Thoracic aorta (tissue), 2 donors: ENCODE measurements at places on chromosomes 3 and 15. TPM values are rescaled to one million over a fixed set of nuclear protein-coding genes. Genes with fewer than 3 reads are reported as not detected.

OXSM gene
- 8.4 TPM for total RNA-seq

CLDN11 gene
- total RNA-seq: 2.5 TPM

SCN11A gene
- total RNA-seq: not detected

SKOR1 gene
- 0.78 TPM for total RNA-seq

CIDEC gene
- total RNA-seq: 2.6 TPM

PLSCR5 gene
- total RNA-seq: not detected

IL17RD gene
- total RNA-seq: 7.9 TPM

SEMA3G gene
- total RNA-seq: 18.1 TPM

GRCh38 chr15:66110864-66111263, 142.7 kb downstream of the MEGF11 start:
- DNase-seq: no peak
- H3K27ac ChIP-seq: no peak overlapping the region
- H3K36me3 ChIP-seq: no peaks in the 10 kb centered on the region
- no peaks in the 10 kb centered on the region for H3K27me3 ChIP-seq

- H3K27me3 ChIP-seq: no peaks in the 10 kb centered on the region
- no peaks in the 10 kb centered on the region for H3K4me1 ChIP-seq
- no peaks in the 10 kb centered on the region for H3K36me3 ChIP-seq
- no peak for DNase-seq
Observed at GRCh38 chr3:38643090-38643489, 6.4 kb downstream of the SCN5A start.

DNA sequence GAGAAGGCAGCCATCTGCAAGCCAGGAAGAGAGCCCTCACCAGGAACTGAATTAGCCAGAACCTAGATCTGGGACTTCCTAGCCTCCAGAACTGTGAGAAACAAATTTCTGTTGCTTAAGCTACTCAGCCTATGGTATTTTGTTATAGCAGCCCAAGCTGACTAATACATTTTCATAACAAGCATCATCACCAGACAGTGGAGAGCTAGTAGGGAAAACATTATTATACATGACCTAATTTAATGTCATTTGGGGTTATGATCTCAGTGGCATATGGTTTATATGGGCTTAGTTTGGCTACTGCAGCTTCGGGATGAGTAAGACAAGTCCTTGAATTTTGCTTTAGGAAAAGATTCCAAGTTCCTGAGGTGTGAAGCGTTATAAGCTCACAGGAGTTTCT, 35.6 kb downstream of the LNP1 start:
- no peaks in the 10 kb centered on the region for H3K36me3 ChIP-seq
- no peak overlapping the region for H3K27ac ChIP-seq

DNA sequence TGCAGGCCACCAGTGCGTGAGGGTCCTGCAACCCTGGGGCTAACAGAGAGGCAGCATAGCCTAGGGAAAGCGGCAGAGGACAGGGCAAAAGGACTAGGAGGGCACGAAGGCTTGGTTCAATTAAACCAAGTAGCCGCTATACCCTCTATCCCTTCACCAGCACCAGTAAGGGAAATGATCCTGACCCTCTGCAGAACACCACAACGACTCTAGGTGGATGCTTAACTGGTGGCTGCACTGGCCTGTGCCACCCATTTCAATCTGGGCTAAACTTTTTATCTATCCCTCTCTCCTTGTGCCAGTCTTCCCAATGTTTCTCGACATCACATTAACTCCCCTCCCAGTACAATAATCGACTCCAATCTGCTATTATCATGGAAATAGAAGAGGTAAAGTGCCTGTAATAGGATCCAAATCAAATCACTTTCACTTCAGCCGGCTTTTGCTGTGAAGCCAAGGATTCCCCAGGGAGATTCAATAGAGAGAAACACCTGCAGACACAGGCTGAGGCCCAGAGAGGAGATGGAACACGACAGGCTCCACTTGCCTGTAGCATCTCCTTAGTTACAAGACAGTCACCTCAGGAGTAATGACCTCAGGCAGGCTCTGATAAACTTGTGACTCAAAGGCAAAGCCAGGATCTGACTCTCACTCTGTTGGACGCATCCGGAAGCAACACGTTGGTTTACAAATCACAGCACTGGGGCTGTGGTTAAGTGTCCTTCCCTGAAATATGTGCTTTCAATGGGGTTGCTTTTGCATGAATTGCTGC, 791.6 kb upstream of the ARRDC4 start:
- H3K36me3 ChIP-seq: no peaks in the 10 kb centered on the region
- H3K4me3 ChIP-seq: no peak overlapping the region
- no peaks in the 10 kb centered on the region for H3K27me3 ChIP-seq
- no peaks in the 10 kb centered on the region for H3K4me1 ChIP-seq
- DNase-seq: no peak
- no peak overlapping the region for H3K27ac ChIP-seq

GRCh38 chr3:75294124-75294523, 370.0 kb upstream of the FRG2C start:
- no peaks in the 10 kb centered on the region for H3K27me3 ChIP-seq
- no peak overlapping the region for H3K27ac ChIP-seq

- H3K4me3 ChIP-seq: no peak overlapping the region
- no peaks in the 10 kb centered on the region for H3K36me3 ChIP-seq
- H3K27ac ChIP-seq: no peak overlapping the region
- H3K4me1 ChIP-seq: no peaks in the 10 kb centered on the region
- no peaks in the 10 kb centered on the region for H3K27me3 ChIP-seq
Observed at GRCh38 chr3:40016391-40016790, 207.0 kb downstream of the MYRIP start.

DNA sequence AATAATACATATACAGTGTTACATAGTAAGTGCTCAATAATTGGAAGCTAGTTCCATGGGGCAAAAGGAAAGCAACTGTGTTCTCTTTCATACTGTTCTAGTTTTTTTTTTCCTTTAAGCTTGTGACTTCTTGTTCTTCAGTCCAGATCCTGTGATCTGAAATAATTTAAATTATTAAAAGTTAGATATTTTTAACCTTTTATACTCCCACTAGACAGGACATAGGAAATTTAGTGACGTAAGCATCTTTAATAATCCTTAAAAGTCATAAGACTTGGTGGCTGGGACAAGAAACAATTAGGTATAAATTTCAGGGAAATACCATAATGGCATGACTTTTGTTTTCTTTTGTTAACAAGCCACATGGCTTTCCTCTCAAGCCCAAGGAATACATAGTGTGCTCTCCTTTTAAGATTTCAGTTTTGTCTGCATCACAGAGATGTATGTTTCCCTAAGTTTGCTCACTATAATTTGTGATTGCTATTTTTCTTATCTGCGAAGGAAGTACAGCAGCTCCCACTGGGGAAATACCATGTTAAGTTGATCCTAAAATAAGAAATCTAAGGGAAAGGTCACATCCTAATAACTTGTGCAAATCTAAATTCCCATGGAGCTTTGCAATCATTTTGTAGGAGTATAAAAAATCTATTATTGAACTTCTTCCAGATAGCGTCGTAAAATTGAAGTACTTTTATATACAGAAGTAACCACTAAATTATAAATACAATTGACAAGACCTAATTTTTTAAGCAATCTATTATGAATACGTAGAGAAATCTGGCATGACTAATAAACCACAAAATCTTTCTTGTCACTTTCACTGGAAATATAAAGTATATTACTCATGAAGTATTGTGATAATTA, 30.1 kb downstream of the PPARG start:
- no peak overlapping the region for H3K4me3 ChIP-seq
- H3K27me3 ChIP-seq: no peaks in the 10 kb centered on the region
- peaks cover 8% of the 10 kb centered on the region for H3K4me1 ChIP-seq
- no peak overlapping the region for H3K27ac ChIP-seq
- H3K36me3 ChIP-seq: no peaks in the 10 kb centered on the region
- DNase-seq: no peak

DNA sequence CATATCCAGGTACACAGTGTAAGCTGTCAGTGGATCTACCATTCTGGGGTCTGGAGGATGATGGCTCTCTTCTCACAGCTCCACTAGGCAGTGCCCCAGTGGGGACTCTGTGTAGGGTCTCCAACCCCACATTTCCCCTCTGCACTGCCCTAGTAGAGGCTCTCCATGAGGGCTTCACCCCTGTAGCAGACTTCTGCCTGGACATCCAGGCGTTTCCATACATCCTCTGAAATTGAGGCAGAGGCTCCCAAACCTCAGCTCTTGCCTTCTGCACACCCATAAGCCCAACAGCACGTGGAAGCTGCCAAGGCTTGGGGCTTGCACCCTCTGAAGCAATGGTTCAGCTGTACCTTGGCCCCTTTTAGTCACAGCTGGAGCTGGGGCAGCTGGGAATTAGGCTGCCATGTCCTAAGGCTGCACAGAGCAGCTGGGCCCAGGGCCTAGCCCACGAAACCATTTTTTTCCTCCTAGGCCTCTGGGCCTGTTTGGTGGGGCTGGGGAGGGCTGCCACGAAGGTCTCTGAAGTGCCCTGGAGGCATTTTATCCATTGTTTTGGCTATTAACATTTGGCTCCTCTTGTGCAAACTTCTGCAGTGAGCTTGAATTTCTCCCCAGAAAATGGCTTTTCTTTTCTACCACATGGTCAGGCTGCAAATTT, 65.5 kb upstream of the FILIP1L start:
- no peak overlapping the region for H3K27ac ChIP-seq
- DNase-seq: no peak
- H3K27me3 ChIP-seq: no peaks in the 10 kb centered on the region
- H3K4me3 ChIP-seq: no peak overlapping the region
- H3K36me3 ChIP-seq: no peaks in the 10 kb centered on the region
- H3K4me1 ChIP-seq: peaks cover 9% of the 10 kb centered on the region

- H3K27ac ChIP-seq: no peak overlapping the region
- DNase-seq: no peak
- no peaks in the 10 kb centered on the region for H3K36me3 ChIP-seq
- no peak overlapping the region for H3K4me3 ChIP-seq
Observed at GRCh38 chr3:57981483-57982087, 26.6 kb upstream of the FLNB start.

GRCh38 chr3:52289338-52289746, 1.7 kb downstream of the GLYCTK start:
- no peaks in the 10 kb centered on the region for H3K27me3 ChIP-seq
- no peak for DNase-seq
- peaks cover 11% of the 10 kb centered on the region for H3K36me3 ChIP-seq
- H3K27ac ChIP-seq: no peak overlapping the region

DNA sequence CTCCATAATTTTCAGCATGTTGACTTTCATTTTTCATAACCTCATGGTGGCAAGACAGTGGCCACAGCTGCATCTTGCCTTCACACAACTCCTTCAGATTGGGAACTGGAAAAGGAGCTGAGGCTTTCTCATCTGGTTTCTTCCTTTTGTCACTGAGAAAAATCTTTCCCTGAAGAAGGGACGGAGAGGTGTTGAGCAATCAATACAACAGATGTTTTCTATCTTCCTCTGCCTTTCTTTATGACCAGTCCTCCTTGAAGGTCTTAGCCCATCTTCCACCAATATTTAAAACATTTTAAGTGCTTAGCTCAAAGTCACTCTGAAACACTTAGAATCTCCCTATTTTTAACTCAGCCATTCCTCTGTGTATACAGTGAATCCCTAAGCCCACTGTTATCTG, 11.9 kb downstream of the ZNF660 start:
- peaks cover 23% of the 10 kb centered on the region for H3K36me3 ChIP-seq
- H3K4me1 ChIP-seq: no peaks in the 10 kb centered on the region
- H3K27ac ChIP-seq: no peak overlapping the region
- no peaks in the 10 kb centered on the region for H3K27me3 ChIP-seq
- DNase-seq: no peak
- no peak overlapping the region for H3K4me3 ChIP-seq

- H3K36me3 ChIP-seq: no peaks in the 10 kb centered on the region
- DNase-seq: no peak
- no peak overlapping the region for H3K4me3 ChIP-seq
- peaks cover 21% of the 10 kb centered on the region for H3K4me1 ChIP-seq
Observed at GRCh38 chr3:128182656-128183055, 29.4 kb downstream of the EEFSEC start.

DNA sequence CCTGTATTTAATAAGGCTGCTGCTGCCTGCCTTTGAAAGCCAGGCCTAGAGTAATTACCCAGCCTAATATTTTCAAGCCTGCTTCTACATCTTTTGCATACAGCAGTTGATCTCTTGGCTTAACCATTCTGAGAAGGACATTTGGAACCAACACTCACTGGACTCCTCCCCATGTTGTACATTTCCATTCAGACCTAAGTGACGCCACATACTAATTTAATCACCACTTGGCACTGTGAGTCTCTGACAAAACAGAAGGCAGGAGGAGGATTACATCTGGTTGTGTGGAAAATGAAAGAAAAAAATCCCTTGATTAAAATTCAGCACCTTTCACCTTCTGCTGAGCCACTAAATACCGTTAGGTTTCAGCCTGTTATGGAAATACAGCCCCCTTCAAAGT, 102.2 kb upstream of the ARRDC4 start:
- H3K4me3 ChIP-seq: no peak overlapping the region
- no peak for DNase-seq
- no peak overlapping the region for H3K27ac ChIP-seq
- no peaks in the 10 kb centered on the region for H3K27me3 ChIP-seq
- no peaks in the 10 kb centered on the region for H3K36me3 ChIP-seq

- no peak overlapping the region for H3K27ac ChIP-seq
- no peaks in the 10 kb centered on the region for H3K36me3 ChIP-seq
- no peaks in the 10 kb centered on the region for H3K27me3 ChIP-seq
- no peak for DNase-seq
- no peaks in the 10 kb centered on the region for H3K4me1 ChIP-seq
Observed at GRCh38 chr3:166721466-166721865, 658.6 kb downstream of the ZBBX start.

GRCh38 chr15:47473832-47474231, 243.5 kb upstream of the SEMA6D start:
- H3K27ac ChIP-seq: peak overlapping the region; percentile 44
- H3K4me3 ChIP-seq: peak overlapping the region; percentile 6
- H3K4me1 ChIP-seq: peaks cover 17% of the 10 kb centered on the region
- DNase-seq: peak; percentile 47
- H3K36me3 ChIP-seq: no peaks in the 10 kb centered on the region

GRCh38 chr3:55270976-55271375, 216.1 kb downstream of the WNT5A start:
- no peaks in the 10 kb centered on the region for H3K27me3 ChIP-seq
- no peaks in the 10 kb centered on the region for H3K4me1 ChIP-seq
- H3K4me3 ChIP-seq: no peak overlapping the region

DNA sequence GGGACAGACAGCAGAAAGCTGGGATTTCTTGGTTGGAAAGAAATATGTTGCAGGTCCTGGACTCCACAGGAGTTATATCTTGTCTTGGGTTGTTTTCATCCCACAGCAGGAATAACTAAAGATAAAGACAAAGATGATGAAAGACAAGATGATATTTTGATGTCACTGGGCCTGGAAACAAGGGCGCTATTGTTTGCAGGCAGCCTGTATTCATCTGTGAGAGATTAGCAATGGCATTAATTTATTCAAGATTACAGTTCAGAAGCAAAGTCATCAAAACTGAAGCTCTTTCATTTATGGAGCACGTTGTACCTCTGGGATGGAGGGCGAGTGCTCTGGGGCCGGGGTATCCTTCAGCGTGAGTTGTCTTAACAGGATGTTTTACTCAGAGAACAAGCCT, 213.8 kb downstream of the LRTM1 start:
- H3K27me3 ChIP-seq: no peaks in the 10 kb centered on the region
- no peaks in the 10 kb centered on the region for H3K4me1 ChIP-seq
- no peak overlapping the region for H3K27ac ChIP-seq

- H3K27ac ChIP-seq: peak overlapping the region; percentile 85
- H3K36me3 ChIP-seq: no peaks in the 10 kb centered on the region
- no peak for DNase-seq
- peaks cover 19% of the 10 kb centered on the region for H3K4me1 ChIP-seq
Observed at GRCh38 chr3:110413807-110414748, 657.5 kb upstream of the NECTIN3 start.
